Neural crest cell (in vitro differentiated cells): ENCODE measurements at places on chromosomes 12 and 14. TPM values are rescaled to one million over a fixed set of nuclear protein-coding genes. Genes with fewer than 3 reads are reported as not detected.

Gene MGAT2
- 31.8 and 32.3 TPM in 2 replicates for total RNA-seq

Gene PLXNC1
- 4.3 and 5.8 TPM in 2 replicates for total RNA-seq

Gene CNTN1
- total RNA-seq, result 0.77 and 1.0 TPM in 2 replicates

Gene LRFN5
- total RNA-seq, result 1.3 and 1.5 TPM in 2 replicates

Gene TAS2R46
- 0.43 and 0.89 TPM in 2 replicates for total RNA-seq

Gene FZD10
- 14.2 and 15.5 TPM in 2 replicates for total RNA-seq

Gene RAB2B
- total RNA-seq, result 30.2 and 31.6 TPM in 2 replicates

GRCh38 chr14:104253901-104254353 is 115.5 kb downstream of the KIF26A start:
- H3K27me3 ChIP-seq, result peaks cover 11% of the 10 kb centered on the region
- H3K4me1 ChIP-seq, result no peaks in the 10 kb centered on the region
- no peak for DNase-seq

DNA sequence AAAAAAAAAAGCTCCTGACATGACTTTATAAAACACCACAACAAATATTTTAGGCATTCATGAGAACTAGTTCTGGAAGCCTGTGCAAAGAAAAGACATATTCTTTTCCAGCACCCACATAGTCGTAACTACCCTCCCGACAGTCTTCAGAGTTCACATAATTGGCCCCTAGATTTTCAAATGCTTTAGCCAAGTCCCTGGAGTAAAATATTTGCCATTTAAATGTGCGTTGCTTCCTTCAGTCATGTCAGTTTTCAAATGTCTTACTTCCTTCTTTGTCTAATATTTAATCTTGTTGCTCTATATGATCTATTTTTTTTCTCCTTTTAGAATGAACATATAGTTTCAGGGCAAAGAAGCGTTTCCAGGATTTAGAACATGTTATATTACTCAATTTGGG is 66.8 kb upstream of the KRAS start:
- H3K27ac ChIP-seq, result no peak overlapping the region
- no peak for DNase-seq
- H3K27me3 ChIP-seq, result no peaks in the 10 kb centered on the region
- H3K4me3 ChIP-seq, result no peak overlapping the region
- H3K4me1 ChIP-seq, result peaks cover 14% of the 10 kb centered on the region

- no peak overlapping the region for H3K4me3 ChIP-seq
- peak overlapping the region; percentile 8 for H3K27ac ChIP-seq
- peaks cover 9% of the 10 kb centered on the region for H3K36me3 ChIP-seq
- peaks cover 46% of the 10 kb centered on the region for H3K4me1 ChIP-seq
These were observed 125.1 kb downstream of the NCOR2 start for GRCh38 chr12:124442281-124442680.

- H3K4me3 ChIP-seq, result no peak overlapping the region
- DNase-seq, result no peak
- H3K4me1 ChIP-seq, result peaks cover 8% of the 10 kb centered on the region
These were observed 80.3 kb upstream of the PWP1 start for GRCh38 chr12:107605293-107605692.

- peaks cover 33% of the 10 kb centered on the region for H3K4me1 ChIP-seq
- peaks cover 8% of the 10 kb centered on the region for H3K27me3 ChIP-seq
- H3K36me3 ChIP-seq, result no peaks in the 10 kb centered on the region
- H3K27ac ChIP-seq, result no peak overlapping the region
- no peak overlapping the region for H3K4me3 ChIP-seq
These were observed 121.7 kb downstream of the ZNF664 start for GRCh38 chr12:124094733-124095132.

GRCh38 chr12:91991399-91992187 is 154.1 kb downstream of the BTG1 start:
- H3K4me1 ChIP-seq, result peaks cover 50% of the 10 kb centered on the region
- no peaks in the 10 kb centered on the region for H3K36me3 ChIP-seq
- no peak overlapping the region for H3K4me3 ChIP-seq
- no peak for DNase-seq
- H3K27me3 ChIP-seq, result no peaks in the 10 kb centered on the region
- H3K27ac ChIP-seq, result no peak overlapping the region

DNA sequence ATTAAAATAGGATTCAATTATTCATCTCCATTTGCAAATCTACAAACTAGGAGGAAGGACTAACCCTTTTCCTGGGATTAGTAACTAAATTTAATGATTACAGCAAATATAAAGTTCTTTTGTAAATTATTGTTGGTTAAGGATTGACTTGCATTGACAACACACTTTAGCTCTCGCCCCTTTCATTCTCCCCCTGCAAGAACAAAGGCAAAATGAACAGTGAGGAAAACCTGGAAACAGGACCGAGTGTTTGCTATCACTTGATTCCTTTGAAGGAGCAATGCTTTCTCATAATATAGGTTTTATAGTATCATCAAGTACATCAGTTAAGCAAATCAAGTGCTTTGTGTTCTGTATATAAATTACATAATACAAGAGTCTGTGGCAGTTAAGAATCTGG is 7.4 kb upstream of the COX16 start:
- H3K27me3 ChIP-seq, result peaks cover 16% of the 10 kb centered on the region
- H3K4me1 ChIP-seq, result no peaks in the 10 kb centered on the region
- H3K27ac ChIP-seq, result no peak overlapping the region
- no peak for DNase-seq
- H3K4me3 ChIP-seq, result no peak overlapping the region

GRCh38 chr12:118187751-118188435 is 52.0 kb downstream of the PEBP1 start:
- peak overlapping the region; percentile 33 for H3K4me3 ChIP-seq
- no peaks in the 10 kb centered on the region for H3K27me3 ChIP-seq
- peaks cover 35% of the 10 kb centered on the region for H3K4me1 ChIP-seq
- no peak overlapping the region for H3K27ac ChIP-seq
- no peak for DNase-seq

- no peaks in the 10 kb centered on the region for H3K4me1 ChIP-seq
- H3K4me3 ChIP-seq, result no peak overlapping the region
- peaks cover 23% of the 10 kb centered on the region for H3K27me3 ChIP-seq
- DNase-seq, result no peak
- H3K27ac ChIP-seq, result no peak overlapping the region
These were observed 36.8 kb upstream of the PIWIL1 start for GRCh38 chr12:130300737-130301535.

GRCh38 chr14:37466003-37466622 is 128.9 kb downstream of the FOXA1 start:
- H3K27ac ChIP-seq, result no peak overlapping the region
- H3K36me3 ChIP-seq, result peaks cover 17% of the 10 kb centered on the region
- H3K27me3 ChIP-seq, result no peaks in the 10 kb centered on the region

DNA sequence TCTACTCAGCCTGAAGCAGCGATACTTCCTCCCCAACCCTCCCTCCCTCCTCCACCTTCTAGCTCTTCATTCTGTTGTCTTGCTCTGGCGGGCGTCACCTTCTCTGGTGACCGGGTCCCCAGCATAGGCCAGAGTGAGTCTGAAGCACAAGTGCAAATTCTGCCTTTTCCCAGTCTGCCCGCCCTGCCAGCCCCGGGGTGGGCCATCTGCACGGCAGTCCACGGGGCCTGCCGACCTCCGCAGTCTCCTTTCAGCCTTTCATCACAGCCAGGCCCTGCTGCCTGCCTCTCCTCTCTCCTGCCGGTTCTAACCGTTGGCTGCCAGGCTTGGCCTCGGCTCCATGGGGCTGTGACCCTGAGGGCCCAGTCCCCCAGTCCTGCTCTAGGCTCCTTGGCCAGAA is 58.7 kb downstream of the TESC start:
- H3K4me1 ChIP-seq, result peaks cover 2% of the 10 kb centered on the region
- DNase-seq, result no peak
- no peaks in the 10 kb centered on the region for H3K36me3 ChIP-seq
- H3K27ac ChIP-seq, result peak overlapping the region; percentile 72
- no peaks in the 10 kb centered on the region for H3K27me3 ChIP-seq
